ENCODE measurements at places on chromosomes 12 and 14. TPM values are rescaled to one million over a fixed set of nuclear protein-coding genes. Genes with fewer than 3 reads are reported as not detected.

The TEAD4 gene
- 31.8 TPM for polyA plus RNA-seq

The SERPINA5 gene
- 0.95 TPM for polyA plus RNA-seq

The CLEC4D gene
- polyA plus RNA-seq, result not detected

The TRIM9 gene
- polyA plus RNA-seq, result 5.7 TPM

The SNAPC1 gene
- polyA plus RNA-seq, result 22.8 TPM

The CTSG gene
- not detected for polyA plus RNA-seq

The BICDL1 gene
- polyA plus RNA-seq, result 3.5 TPM

All from A549 (cell line).